Foreskin fibroblast (primary cell): ENCODE measurements at places on chromosomes 5 and 9.
A peak's percentile ranks its signal among the peaks of the same experiment; 100 is the strongest.

DNA sequence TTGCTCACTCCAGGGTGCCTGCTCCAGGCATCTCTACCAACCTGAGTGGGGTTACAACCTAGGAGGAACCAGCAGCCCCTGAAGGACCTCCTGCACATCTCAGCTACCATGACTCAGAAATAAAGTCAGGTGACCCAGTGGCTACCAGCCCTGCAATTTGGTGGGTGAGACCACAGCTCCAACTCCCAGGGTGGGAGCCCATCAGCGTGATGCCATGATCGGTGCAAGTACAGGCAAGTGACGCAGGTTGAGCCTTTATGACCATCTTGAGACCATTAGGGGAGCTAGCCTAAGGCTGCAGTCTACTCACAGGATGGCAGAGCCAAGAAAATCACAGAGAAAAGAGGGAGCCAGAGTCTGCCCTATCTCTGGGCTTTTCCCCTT is 8.6 kb downstream of the SEPTIN8 start:
- DNase-seq: peak; percentile 63

- no peak for DNase-seq
Measured at GRCh38 chr9:8815931-8816330, 1016.4 kb upstream of the DMAC1 start.

DNA sequence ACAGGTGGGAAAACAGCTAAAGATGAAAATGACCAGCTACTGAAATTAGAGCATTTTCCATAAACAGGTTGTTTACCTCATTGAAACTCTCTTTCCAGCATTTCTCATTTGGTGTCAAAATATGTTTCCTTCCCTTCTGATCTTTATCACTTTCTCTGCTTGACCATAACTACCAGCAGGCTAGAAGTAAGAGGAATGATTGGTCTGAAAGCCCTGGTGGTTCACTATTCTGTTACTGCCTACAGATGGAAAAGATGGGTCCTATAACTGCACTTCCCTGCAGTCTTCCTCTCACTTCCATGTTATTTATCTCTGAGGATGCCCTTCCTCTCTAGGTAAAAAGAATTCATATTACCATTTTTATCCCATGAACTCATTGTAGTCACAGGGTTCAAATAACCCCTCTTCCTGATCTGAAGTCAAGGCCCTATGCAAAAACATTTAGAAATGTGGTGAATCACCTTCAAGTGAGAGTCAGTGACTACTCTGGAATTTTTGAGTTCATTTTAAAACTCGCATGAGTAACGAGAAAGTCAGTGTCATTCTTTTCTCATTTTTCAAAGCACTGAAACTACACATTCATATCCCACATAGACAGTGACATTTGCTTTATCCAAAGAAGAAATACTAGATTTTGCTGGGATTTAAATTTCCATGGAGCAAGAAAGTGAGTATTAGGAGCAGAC is 51.7 kb downstream of the ZNF474 start:
- peak; percentile 83 for DNase-seq

GRCh38 chr5:125199373-125199772 is 452.9 kb upstream of the ZNF608 start:
- DNase-seq: no peak

DNA sequence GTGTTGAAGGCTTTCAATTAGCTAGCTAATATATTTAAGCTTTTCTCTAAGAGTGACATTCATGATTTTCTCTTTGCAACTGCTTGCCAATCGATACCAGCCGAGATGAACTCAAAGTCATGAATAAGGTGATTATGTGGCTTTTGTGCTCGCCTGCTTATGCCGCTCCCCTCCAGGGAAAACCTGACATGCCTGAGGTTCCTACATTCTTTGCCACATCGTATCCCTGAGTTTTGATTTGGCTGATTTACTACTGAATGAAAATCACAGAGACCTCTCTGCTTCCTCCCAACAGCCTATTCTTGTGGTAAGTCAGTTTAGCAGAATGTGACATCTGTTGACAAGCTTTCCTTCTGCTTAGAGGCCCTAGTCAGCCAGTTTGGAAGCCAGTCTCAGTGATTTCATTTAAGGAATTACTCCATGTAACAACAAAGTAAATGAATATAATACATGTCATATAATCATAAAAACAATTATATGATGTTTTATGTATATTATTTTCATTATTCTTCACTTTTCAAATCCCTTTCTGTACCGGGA is 513.4 kb downstream of the CSNK1G3 start:
- no peak for DNase-seq
